ENCODE measurements at places on chromosomes 7 and 10.

DNA sequence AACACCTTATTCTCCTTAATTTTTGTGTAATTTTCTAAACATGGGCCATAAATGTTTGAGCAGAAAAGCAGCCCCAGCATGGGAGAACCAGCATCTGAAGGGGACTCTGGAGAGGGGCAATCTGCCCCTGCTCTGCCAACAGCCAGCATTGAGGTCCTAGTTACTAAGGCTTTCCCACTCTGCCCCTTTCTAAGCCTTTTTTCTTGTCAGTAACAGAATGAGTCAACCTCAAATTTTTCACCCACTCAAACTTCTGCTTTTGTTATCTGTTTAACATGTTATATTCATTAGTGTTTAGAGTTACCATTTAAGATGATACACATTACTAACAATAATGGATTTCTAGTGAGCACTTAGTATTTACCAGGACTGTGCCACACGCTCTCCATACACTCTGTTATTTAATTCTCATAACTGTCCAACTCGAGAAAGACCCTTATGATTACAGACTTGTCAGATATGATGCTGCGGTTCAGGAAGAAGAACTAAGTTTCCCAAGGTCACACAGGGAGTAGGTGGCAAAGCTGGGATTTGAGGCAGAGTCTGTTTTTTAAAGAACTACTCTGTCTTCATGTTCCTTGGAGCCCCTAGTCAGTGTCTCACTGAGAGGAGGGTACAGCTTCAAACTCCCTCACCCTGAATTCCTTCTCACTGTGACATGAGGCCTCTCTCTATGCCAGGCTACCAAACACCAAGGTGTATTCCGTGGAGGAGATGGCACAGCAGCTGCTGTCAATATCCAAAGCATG lies 19.9 kb upstream of the GPAM start:
- no peak for DNase-seq

- peak; percentile 9 for DNase-seq
These were observed 447.0 kb downstream of the GRID1 start for GRCh38 chr10:85919491-85920021.

DNA sequence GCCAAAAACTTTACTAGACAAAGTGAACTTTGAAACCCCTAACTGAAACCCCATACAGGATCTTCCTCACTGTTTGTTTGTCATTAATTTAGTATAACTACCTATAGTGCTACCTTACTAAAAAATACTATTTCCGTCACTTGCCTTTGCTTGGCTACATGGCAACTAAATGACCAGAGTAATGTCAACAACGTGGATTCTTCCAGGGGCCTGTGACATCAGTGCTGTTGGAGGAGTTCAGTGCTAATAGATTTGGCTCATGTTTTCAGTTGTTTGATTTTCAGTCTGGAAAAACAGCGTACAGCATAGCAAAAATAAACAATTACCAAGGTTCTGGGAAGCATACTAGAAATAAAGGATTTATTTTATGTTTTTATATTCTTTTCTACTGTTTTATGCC lies 3.0 kb upstream of the ASB15 start:
- DNase-seq = no peak

- no peak for DNase-seq
These were observed 84.9 kb upstream of the AGK start for GRCh38 chr7:141466151-141466904.

GRCh38 chr10:13272164-13272571 lies 27.7 kb downstream of the PHYH start:
- no peak for DNase-seq

DNA sequence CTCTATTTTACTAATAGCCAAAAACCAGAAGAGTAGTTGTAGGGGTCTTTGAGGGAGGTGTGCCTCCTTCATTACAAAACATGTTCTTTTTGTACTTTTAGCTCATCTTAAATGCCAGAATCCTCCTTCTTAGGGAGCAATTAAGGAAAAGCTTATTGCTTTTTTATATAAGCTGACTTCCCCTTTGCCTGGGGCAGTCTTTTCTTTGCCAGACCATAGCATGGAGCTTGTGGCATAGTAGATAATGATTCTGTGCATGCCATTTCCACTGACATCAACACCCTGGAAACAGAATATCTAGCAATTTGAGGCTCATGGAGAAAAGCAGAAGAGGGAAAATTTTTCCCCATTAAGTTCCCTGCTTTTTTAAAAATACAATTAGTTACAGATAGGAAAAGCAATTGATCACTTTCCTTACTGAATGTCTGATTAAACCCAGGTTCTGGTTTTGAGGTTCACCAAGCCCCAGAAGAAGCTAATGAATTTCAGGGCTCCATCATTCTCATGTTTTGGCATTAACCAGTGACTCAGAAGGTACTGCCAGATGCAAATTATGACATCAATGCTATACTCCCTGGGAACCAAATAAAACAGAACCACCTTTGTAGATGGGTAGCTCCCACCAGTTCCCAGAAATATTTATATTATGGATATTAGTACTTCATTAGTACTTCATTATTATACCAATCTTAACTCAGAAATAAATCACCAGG lies 410.6 kb downstream of the KCNMA1 start:
- no peak for DNase-seq

DNA sequence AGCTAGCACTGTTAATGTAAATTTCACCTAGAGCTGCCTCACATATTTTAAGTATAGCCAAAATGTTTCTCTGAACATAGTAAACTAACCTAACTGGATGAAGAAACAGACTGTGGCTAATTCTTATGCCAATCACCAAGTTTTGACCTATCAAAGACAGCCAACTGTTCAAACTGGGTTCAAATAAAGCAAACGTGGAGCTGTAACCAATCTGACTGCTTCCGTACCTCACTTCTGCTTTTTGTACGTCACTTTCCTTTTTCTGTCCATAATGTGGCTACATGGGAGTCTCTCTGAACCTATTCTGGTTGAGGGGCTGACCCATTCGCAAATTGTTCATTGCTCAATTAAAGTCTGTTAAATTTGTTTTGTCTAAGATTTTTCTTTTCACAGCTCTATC lies 66.3 kb upstream of the ETV1 start:
- no peak for DNase-seq

- DNase-seq = no peak
These were observed 91.8 kb upstream of the LANCL2 start for GRCh38 chr7:55273186-55273980.

- DNase-seq = no peak
These were observed 298.0 kb downstream of the CDK14 start for GRCh38 chr7:90894122-90894521.

GRCh38 chr10:132879408-132880127 lies 62.8 kb downstream of the CFAP46 start:
- no peak for DNase-seq

GRCh38 chr7:149706398-149706797 lies 67.0 kb downstream of the ZNF467 start:
- no peak for DNase-seq

DNA sequence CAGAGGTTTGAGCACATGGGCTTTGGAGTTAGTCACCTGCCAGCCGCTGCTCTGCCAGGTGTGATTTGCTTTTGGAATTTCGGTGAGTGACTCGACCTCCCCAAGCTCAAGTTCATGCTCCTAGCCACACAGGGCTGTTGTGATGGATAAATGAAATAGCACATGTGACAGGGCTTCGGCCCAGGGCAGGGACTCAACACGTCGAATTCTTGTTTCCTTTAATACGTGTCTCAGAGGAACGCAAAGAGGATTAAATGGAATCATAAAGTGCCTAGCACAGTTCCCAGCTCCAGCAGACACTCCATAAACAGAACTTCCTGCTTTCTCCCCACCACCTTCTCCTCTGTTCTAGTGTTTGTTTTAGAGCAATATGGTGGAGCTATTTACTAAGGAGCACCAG lies 88.3 kb upstream of the CHST15 start:
- DNase-seq = no peak

GRCh38 chr7:11709196-11709595 lies 122.8 kb downstream of the THSD7A start:
- DNase-seq = no peak

DNA sequence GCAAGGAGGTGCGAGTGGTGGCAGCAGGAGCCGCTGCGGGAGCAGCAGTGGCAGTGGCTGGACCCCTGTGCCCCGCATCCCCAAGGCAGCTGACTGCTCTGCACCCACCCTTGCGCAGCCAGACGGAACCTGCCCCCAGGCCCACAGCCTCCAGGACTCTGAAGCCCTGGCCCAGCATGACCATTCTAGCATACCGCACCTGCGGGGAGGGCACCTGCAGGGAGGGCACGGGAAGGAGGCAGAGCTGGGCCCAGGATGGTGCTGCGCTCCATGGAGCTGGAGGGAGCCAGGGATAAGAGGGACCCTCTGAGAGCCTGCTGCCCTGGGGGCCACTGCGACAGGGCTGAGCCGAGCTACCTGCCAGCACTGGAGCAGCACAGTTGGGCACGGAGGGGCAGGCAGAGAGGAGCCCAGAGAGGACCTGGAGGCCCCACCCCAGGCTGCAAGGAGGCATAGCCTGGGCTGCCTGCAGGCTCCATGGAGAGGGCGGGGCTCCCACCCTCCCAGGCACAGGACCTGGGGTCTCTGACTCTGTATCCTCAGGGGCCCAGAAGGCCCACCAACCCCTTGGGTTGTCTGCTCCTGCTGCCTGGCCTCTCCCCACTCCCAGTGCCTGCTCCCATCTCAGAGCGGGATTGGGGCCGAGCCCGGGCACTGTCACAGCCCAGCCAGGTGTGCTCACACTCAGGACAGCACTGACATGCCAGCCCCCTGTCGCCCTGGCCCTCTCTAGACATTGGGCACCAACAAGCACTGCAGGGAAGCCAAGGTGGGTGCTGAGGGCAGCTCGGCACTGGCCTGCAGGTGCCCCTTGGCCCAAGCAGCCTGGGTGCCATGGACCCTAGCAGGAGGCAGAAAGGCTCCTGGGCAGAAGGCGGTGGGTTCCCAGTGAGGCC lies 87.6 kb downstream of the HTR7 start:
- DNase-seq = no peak

- DNase-seq = no peak
These were observed 163.0 kb downstream of the SUGCT start for GRCh38 chr7:40297741-40298311.

All from DMS79 treated with DMSO at 0.1 percent for 48 hours (cell line).